ENCODE measurements at places on chromosomes 7 and 10.

DNA sequence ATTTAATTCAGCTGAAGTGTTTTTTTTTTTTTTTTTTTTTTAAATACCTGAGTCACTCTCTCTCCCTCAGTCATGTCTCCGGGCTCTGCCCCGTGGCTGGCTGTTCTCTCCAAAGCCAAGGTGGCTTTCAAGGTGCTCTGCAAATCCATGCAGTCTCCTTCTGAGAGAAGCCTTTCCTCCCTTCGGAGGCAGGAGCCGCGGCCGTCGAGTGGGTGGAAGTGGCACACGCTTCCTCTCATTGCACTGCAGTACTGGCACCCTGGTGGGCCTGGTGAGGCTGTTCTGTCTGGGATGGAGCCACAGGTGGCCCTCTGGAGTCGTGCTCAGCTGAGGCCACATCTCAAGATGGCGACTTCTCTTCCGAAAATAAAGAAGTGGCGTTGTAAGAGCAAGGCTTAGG is 221.8 kb downstream of the GLRX3 start:
- H3K4me1 ChIP-seq: no peaks in the 10 kb centered on the region
- H3K27ac ChIP-seq: no peak overlapping the region
- peaks cover 6% of the 10 kb centered on the region for H3K27me3 ChIP-seq
- no peaks in the 10 kb centered on the region for H3K36me3 ChIP-seq

- H3K4me3 ChIP-seq: no peak overlapping the region
- no peaks in the 10 kb centered on the region for H3K36me3 ChIP-seq
- H3K4me1 ChIP-seq: peaks cover 22% of the 10 kb centered on the region
- H3K27ac ChIP-seq: no peak overlapping the region
- H3K27me3 ChIP-seq: no peaks in the 10 kb centered on the region
Measured at GRCh38 chr7:55567571-55567970, 4.7 kb downstream of the VOPP1 start.

GRCh38 chr7:117731455-117731854 is 141.8 kb downstream of the CTTNBP2 start:
- no peaks in the 10 kb centered on the region for H3K36me3 ChIP-seq
- H3K4me1 ChIP-seq: no peaks in the 10 kb centered on the region
- no peak overlapping the region for H3K27ac ChIP-seq
- peaks cover 2% of the 10 kb centered on the region for H3K27me3 ChIP-seq
- H3K4me3 ChIP-seq: no peak overlapping the region
- DNase-seq: no peak

DNA sequence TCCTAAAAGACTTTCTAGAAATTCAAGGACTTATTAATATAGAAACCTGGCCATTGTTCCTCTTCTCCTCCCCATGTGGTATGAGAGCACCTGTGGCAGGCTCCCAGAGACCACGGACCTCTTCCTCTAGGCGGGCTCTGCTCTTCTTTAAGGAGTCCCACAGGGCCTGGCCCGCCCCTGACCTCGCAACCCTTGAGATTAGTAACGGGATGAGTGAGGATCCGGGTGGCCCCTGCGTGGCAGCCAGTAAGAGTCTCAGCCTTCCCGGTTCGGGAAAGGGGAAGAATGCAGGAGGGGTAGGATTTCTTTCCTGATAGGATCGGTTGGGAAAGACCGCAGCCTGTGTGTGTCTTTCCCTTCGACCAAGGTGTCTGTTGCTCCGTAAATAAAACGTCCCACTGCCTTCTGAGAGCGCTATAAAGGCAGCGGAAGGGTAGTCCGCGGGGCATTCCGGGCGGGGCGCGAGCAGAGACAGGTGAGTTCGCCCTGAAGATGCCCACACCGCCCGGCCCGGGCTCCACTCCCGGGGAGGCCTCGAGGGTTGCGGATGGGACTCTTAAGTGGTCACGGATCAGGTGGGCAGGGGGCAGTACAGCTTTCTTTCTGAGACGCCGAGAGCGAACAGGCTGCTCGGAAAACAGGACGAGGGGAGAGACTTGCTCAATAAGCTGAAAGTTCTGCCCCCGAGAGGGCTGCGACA is at the start of gene SLC26A4:
Gene SLC26A4 (plus strand): TSS at position 448 of the 700 bp plus-strand sequence. CDS start 814 bp downstream, outside the sequence.
- H3K4me1 ChIP-seq: no peaks in the 10 kb centered on the region
- DNase-seq: no peak
- H3K36me3 ChIP-seq: no peaks in the 10 kb centered on the region
- H3K4me3 ChIP-seq: peak within 1 kb of the TSS; percentile 29
- peaks cover 20% of the 10 kb centered on the region for H3K27me3 ChIP-seq

- H3K4me3 ChIP-seq: no peak overlapping the region
- no peaks in the 10 kb centered on the region for H3K4me1 ChIP-seq
- no peaks in the 10 kb centered on the region for H3K36me3 ChIP-seq
- no peak overlapping the region for H3K27ac ChIP-seq
- H3K27me3 ChIP-seq: no peaks in the 10 kb centered on the region
Measured at GRCh38 chr10:69703766-69704630, 74.0 kb downstream of the FAM241B start.

GRCh38 chr10:50510517-50511473 is 113.0 kb downstream of the SGMS1 start:
- no peak overlapping the region for H3K27ac ChIP-seq
- H3K36me3 ChIP-seq: no peaks in the 10 kb centered on the region
- H3K4me1 ChIP-seq: peaks cover 25% of the 10 kb centered on the region
- no peaks in the 10 kb centered on the region for H3K27me3 ChIP-seq

- H3K27me3 ChIP-seq: no peaks in the 10 kb centered on the region
- peaks cover 4% of the 10 kb centered on the region for H3K36me3 ChIP-seq
- H3K4me1 ChIP-seq: peaks cover 33% of the 10 kb centered on the region
- no peak overlapping the region for H3K4me3 ChIP-seq
Measured at GRCh38 chr10:80184291-80184690, 21.0 kb downstream of the ANXA11 start.

- H3K4me1 ChIP-seq: no peaks in the 10 kb centered on the region
- no peaks in the 10 kb centered on the region for H3K36me3 ChIP-seq
- no peak overlapping the region for H3K4me3 ChIP-seq
Measured at GRCh38 chr10:98370831-98371820, 43.9 kb downstream of the PYROXD2 start.

All from T-cell (primary cell).